ENCODE measurements at places on chromosomes 5 and 9.

DNA sequence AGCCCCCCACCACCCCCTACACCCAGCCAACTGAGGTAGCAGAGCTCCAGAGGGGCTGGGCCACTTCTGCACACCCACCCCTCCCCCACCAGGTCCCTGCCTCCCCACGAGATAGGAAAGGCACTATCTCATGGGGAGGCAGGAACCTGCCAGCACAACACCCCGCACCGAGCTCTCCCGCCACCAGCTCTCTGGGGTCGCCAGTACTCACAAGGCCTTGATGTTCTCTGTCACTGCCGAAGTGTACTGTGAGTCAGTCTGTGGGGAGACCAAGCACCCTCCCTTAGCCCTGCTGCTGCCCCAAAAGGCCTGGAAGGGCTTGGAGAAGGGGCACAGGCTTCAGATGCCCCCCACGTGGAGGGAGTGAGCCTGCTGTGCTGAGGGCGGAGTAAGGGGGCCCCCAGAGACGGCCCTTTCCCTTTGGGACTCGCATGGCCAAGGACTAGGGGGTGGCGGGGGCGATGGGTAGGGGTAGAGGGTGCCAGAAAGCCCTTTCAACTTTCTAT is 5.9 kb downstream of the MGAT4B start:
- no peak for DNase-seq

DNA sequence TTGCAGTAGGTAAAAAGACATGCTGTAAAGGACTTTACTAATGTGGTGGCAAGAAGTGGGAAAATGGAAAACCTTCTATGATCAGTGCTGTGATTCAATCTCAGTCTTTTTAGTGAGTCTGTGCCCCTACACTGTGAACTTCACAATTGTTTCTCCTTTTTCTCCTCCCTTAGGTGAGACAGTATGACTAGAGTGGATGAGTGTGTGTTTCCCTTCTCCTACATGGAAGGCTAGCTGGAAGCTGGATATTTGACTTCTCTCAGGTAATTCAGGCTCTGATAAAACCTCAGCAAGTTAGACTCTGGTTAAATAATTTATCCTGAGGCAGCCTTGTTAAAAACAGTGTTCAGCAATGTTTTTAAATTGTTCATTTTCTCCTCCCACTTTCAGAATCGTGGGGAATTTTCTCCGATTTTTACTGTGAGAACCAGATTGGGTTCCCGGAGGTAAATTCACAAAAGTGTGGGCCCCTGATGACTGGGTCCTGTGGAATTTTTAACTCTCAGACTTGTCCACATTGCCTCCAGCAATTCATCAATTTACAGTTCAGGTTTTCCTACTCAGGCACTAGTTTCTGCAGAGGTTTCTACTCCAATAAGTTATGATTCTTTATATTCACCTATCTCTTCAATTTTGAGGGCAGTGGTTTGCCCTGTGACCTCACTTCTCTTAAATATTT is 149.1 kb upstream of the PIK3R1 start:
- DNase-seq: no peak

GRCh38 chr5:179318221-179318955 is 26.9 kb downstream of the ADAMTS2 start:
- peak; percentile 59 for DNase-seq

GRCh38 chr9:11356067-11356466 is 743.3 kb upstream of the PTPRD start:
- no peak for DNase-seq

GRCh38 chr9:93097511-93098201 is 1.6 kb downstream of the CARD19 start:
- DNase-seq: peak; percentile 42

DNA sequence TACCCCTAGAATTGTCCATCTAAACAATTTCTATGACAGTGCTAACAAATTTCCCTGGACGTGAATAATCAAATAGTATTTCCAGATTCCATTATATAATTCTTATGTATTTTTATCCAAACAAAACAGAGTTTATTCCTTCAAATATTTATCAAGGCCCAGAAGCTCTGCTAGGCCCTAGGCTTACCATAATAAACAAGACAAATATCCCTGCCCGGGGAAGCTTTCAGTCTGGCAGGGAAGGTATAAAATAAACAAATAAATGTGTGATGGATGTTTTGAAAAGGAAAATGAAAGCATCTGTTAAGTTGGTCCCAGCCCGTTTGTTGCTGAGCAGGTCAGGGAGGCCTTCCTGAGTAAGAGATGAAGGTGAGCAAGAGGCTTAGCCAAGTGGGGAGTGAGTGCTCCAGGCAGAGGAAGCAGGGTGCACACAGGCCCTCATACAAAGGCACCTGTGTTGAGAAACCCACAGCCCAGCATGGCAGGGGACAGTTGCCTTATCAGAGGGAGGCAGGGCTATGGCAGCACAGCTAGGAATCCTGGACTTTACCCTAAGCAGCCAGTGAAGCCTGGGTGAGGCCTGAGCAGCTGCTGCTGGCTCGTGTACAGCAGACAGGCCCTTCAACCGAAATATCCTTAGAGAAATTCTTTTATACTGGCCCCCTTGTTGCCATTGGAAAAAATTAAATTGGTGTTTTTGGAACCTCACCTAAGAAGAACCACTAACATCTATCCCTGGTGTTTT is 7.7 kb upstream of the SLC35D2 start:
- no peak for DNase-seq

GRCh38 chr9:14985419-14985818 is 75.2 kb upstream of the FREM1 start:
- no peak for DNase-seq

DNA sequence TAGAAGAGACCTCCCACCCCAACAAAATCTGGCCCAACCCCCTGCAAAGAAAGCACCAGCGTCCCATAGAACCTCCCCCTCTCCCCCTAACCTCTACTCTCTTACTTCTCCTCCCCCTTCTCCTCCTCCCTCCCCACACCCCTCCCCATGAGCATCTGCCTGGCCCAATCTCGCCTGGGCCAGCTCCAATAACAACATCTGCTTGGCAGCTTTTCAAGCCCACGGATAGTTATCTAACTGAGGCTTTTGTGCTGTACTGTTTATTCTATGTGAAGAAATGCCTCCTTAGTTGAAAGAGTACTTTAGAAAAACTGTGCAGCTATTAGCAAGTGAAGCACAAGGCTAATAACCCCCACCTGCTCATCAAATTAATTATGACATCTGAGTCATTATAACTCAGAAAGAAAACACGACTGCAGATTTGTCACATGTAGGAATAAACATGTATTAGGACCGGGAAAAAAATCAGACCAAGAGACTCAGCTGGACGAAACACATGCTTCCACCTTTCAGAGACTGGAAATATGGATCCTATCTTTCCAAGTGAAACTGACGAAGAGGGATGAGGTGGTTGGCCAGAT is 42.8 kb downstream of the NFIB start:
- peak; percentile 93 for DNase-seq

- no peak for DNase-seq
These were observed 42.6 kb downstream of the CETN3 start for GRCh38 chr5:90366948-90367347.

DNA sequence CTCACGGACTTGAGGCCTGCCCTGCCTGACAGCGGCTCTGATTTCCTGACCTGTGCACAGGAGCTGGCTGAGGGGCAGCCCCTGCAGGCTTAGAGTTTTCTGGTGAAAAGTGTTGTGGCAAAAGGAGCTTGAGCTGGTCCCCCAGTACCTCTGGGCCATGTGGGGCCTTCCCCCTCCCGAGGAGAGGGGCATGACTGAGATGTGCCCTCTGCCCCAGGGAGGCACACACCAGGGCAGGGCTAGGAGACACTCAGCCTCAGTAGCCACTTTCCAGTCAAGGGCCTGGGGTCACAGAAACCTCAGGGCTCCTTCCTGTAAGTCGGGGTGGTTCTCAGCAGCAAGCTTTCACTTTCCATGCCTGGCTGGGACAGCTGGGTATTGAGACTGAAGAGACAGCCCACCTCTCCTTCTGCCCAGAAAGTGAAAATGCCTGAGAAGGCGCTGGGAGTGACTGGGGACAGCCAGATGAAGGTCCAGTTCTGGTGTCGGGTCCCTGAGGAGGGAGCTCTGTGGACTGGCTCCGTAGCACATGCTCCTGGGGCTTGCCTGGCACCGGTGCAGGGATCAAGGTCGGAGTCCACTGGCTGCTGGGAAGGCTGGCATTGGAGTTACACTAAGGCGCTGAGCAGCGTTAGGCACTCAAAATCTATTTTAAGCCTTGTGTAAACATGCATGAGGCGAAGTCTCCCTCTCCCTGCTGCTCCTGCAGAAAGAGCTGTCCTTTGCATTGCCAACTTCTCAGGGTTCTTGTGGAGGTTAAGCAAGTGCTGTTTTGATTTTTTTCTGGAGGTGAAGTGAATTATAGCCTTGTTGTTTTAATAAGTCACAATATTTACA is 394.9 kb downstream of the GADD45G start:
- peak; percentile 76 for DNase-seq

DNA sequence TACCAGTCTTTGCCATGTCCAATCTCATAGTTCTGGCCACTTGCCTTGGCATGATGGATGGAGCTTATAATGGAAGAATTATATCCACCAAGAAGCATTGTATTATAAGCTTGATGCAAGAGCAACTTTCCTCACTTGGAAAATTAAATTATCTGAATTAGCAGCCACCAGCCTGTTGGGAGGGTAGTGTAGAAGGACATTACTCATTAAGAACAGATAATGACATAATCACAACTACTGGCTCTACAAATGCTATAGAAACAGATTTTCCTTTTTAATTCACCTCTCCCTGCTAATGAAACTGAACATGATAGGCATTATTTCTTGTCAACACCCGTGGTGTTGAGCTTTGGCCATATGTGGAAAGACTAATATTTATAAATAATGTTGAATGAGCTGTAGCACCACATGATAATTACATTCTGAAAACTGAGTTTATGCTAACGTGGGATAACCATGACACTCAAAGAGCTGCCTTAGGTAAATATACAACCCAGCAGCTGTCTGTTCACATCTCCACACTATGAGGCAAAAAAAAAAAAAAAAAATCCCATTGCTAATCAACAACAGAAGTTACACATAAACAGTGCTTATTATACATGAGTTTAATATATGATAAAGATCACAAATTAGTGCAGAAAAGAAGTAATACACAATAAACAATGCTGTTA is 48.1 kb upstream of the NR4A3 start:
- no peak for DNase-seq

DNA sequence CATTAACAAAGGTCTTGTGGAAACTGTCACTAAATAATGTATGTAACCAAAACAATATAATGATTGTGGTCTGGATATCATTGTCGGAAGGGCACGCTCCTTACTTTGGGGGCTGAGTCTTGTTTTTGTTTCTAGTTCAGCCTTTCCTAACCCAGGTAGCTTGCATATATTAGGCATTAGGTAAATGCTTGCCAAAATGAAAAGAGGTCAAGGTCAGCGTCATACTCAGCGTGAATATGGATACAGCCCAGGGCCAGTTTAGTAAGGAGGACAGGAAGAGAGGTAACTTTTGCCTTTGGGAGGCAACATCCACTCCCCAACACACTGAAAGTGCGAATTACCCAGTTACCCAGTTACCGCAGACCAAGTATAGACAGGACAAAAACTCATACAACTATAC is 171.4 kb downstream of the RAB3C start:
- DNase-seq: no peak

GRCh38 chr9:90546200-90546599 is 96.4 kb downstream of the DIRAS2 start:
- no peak for DNase-seq

GRCh38 chr5:78518365-78519197 is 130.0 kb downstream of the LHFPL2 start:
- DNase-seq: peak; percentile 84

DNA sequence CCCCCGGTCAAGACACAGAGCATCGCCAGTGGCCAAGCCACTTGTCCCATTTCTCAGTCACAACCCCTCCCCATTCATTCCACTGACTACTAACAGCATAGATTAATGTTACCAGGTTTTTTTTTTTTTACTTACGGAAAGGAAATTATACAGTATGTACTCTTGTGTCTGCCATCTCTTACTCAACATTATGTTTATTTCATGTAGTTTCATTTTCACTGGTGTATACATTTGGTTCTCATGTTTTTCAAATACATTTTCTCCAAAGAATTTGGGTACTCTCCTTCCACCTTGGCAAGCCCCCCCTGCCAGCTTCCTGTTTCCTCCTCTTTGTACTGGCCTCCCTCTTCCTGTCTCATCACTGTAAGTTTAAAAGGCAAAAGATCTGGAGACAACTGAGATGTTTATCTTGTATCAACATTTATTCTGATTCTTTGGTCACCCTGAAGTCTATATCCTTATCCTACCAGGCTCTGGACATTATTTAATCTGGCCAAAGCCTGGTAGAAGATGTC is 207.3 kb downstream of the SAXO1 start:
- DNase-seq: no peak

GRCh38 chr9:68925175-68925574 is 88.7 kb downstream of the PRKACG start:
- no peak for DNase-seq

- no peak for DNase-seq
These were observed 97.6 kb upstream of the FANCC start for GRCh38 chr9:95415158-95415557.

GRCh38 chr9:28782630-28783029 is 1209.3 kb upstream of the C9orf72 start:
- DNase-seq: no peak

- DNase-seq: no peak
These were observed 99.6 kb upstream of the TAF11L2 start for GRCh38 chr5:17398431-17398830.

- no peak for DNase-seq
These were observed 228.1 kb downstream of the NFIB start for GRCh38 chr9:14085810-14086209.

- DNase-seq: peak; percentile 58
These were observed 1.2 kb upstream of the ADAMTS6 start for GRCh38 chr5:65482736-65483545.

GRCh38 chr5:103434057-103434456 is 128.5 kb downstream of the NUDT12 start:
- DNase-seq: no peak

DNA sequence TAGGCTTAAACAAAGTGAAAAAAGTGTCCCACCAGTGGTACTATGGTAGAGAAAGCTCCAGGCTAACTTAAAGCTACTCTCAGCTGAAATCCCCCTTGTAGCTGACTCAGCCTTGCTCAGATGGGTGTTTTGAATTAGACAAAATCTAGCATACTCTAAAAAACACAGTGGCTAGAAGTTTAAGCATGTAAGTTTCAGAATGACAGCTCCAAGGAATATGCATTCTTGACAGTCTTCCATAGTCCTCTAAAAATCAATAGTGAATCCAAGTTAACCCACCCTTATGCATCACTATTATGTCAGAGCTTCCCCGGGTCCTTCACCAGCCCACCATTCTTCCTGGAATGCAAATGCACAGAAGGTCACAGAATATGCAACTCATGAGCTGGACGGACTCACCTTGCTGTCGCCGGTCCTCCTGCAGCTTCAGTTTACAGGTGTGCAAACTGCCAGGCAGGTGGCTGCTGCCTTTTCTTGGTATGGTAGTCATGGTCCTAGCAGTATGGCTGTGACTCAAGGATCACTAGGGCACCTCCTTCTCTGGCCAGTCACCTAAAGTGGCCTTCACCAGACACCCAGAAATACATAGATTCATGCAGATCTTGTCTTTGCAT is 668 bp downstream of the RANBP3L start:
- DNase-seq: peak; percentile 29

DNA sequence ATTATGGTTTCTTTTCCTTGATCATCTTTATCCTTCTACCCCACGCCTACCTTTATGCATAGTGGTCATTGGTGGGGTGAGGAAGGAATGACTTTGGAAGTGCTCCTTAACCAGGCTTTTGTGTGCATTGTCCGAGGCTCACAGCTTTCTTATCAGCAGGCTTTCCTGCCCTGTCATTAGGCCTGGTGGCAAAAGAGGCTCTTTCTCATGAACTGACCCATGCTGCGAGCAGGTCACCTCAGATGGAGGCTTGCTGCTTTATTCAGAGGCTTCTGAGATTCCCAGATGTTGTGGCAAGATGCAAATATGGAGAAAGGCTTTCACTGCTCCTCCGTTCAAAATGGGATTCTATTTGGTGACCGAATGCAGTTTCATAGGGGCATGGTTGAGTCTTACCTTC is 57.4 kb upstream of the DMRTA1 start:
- no peak for DNase-seq

Data from femur (tissue), 1 donor.